ENCODE measurements at places on chromosomes 2 and 18.

- no peak for DNase-seq
These were observed 76.8 kb downstream of the LIMS1 start for GRCh38 chr2:108611021-108611420.

DNA sequence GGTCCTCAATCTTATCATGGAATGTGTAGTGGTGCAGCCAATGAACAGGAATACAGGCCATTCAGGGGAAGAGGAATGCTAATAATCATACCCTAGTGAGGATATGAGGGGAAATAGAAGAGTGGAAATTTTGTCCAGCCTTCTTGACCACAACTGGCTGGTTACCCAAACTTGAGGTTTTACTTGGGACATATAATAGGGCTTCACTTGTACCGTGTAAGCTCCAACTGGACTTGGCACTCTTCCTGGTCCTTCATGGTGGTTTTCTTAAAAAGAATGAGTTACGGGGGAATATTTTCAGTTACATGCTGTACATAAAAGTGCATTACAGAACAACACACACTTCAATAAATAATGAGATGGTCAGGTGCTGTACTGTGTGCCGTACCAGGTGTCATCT lies 234.9 kb upstream of the RASGRP3 start:
- no peak for DNase-seq

GRCh38 chr2:110854355-110855081 lies 122.1 kb downstream of the ACOXL start:
- DNase-seq, result peak; percentile 17

DNA sequence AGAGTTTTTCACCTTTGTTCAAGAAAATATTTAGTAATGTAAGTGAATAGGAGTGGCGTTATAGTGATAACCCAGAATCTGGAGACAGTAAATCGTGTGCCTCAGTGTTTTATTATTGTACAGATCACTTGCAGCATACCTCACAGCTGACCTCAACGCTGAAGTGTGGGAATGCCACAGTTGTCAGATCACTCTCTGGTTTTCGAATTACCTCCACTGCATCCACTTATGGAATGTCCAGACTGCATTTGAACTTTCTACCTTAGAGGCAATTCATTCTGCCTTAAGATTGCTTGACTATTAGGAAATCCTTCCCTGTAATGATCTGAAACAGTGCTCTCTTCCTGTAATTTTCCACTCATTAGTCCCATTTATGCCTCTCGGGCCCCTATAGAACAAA lies 164.5 kb upstream of the ALPP start:
- no peak for DNase-seq

DNA sequence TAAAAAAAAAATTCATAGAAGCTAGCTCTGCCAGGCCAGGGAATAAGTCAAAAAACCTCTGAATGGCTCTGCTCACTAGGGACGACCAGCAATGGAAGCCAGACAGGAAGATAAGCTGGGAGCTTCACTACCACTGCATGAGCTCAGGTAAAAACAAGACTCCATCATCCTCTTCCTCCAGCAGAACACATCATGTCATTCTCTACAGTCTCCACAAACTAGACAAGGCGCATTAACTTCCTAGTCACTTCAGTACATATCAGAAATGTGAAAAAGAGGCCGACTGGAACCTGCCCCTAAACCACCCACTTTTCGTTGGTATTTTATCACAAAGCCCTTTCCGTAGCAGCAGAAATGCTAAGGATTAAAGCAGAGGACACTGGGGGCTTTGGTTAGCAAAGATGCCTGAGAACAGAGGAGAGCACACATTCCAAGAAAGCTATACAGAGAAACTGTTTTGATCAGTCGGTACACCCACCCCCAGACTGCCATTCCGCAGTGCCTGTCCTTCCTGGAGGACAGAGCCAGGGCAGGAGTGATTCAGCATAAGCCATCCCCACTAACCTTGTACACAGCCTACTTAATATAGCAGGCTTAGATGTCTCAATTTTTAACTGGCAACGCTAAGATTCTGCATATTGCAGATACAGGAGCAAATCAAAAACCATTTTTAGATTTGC lies 53.4 kb downstream of the AAK1 start:
- DNase-seq, result no peak

- no peak for DNase-seq
These were observed 5.9 kb downstream of the RAB10 start for GRCh38 chr2:26039603-26040323.

- peak; percentile 52 for DNase-seq
These were observed 227.9 kb upstream of the SIX2 start for GRCh38 chr2:45237128-45237527.

DNA sequence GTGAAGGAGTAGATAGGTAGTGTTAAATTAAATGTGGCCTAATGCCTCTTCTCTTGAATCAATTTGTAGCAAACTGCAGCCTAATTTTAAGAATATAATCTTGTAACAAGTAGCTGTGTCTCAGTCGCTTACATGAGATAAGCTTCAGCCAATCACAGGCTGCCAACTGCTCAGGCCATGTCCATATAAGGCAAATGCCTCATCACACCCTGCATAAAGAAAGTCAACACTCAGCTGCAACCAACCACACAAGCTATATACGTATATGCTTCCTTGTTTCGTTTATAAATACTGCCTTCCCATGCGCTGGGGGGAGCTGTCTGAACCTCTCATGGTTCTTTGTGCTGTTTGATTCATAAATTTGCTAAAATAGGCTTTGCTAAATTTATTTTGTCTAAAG lies 476.3 kb downstream of the TRIB2 start:
- DNase-seq, result peak; percentile 42

- DNase-seq, result no peak
These were observed 13.8 kb downstream of the MLPH start for GRCh38 chr2:237500681-237501424.

DNA sequence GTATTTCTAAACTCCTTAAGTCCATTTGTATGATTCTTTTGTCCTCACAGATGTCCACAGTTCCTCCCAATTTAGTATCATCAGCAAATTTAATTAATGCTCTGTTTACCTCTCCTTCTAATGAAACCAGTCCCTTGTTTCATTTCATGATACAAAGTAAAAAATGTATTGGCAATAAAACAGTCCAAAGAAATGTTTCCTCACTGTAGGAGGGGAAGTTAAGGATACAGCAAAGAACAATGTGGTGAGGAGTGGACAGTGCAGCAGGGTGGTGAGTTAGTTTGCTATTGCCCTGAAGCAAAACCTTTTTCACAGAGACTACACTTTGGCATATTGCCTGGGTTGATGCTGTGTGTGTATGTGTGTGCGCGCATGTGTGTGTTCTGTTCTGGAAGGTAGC lies 401.5 kb downstream of the ARHGAP15 start:
- no peak for DNase-seq

DNA sequence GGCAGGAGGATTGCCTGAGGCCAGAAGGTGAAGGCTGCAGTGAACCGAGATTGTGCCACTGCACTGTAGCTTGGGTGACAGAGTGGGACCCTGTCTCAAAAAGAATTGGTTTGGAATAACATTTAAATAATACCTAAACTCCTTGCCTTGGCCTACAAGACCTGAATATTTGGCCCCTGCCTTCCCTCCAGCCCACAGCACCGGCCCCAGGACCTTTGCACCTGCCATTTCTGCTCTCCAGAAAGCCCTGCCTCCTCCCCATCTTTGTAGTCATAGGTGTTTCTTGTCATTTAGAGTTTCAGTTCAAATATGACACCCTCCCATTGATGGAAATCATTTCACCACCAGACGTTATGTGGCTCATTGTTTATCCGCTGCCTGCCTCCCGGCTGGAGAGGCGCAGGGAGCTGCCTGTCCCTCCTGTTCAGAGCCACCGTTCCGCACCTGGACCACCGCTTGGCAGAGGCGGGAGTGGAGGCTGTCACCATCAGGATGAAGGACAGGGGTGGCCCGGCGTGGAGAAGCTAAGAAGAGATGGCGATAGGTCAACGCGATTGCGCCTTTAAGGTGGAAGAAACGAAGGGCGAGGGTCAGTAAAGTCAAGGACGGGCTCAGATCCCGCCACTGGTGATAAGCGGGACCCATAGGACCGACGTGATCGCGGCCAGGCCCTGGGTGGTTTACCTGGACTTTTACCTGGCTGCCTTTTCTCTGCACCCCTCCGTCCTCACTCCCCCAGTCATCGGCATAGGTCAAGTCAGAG lies 638 bp upstream of the LPIN1 start:
- no peak for DNase-seq

GRCh38 chr2:8633186-8633734 lies 48.6 kb upstream of the ID2 start:
- DNase-seq, result no peak

DNA sequence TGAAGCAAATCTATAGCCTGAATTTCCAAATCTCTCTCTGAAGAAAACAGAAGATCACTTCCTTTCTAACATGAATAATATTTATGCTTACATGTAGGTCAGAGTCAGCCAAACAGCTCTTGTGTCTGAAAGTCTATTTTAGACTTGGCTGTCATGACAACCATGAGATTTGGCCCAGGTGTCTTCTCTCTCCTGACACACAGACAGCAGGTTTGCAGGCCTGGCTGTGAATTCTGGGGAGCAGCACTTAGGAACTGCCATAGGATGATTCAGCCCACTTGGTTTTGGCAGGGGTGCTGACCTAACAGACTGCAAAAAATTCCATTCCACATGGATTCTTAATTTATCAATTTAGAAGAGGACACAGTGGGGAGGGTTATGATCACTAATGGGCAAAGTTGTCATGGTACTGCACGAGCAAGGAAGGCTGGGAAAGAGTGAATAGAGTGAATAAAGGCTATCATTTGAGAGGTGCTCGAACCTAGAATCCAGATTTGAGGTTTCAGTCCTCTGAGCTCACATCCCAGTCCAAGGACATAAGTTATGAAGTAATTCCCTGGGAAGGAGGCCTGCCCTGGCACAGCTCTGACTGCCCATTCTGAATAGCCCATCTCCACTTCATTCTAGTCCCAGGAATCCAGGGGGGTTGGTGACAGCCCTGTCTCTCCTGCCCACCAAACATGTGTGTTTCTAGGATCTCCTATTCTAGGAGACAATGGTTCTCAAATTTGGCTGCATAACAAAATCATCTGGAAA lies 453.9 kb upstream of the TRIB2 start:
- peak; percentile 55 for DNase-seq
